Stimulated activated CD4-positive, alpha-beta T cell treated with anti-CD3 and anti-CD28 coated beads, Interleukin-1b, Interleukin-23, amount 100 ng/mL, for 1 hour (primary cell): ENCODE measurements at places on chromosomes 6 and 20.

- DNase-seq, result no peak
Observed at GRCh38 chr20:4973330-4974097, 27.8 kb downstream of the SLC23A2 start.

DNA sequence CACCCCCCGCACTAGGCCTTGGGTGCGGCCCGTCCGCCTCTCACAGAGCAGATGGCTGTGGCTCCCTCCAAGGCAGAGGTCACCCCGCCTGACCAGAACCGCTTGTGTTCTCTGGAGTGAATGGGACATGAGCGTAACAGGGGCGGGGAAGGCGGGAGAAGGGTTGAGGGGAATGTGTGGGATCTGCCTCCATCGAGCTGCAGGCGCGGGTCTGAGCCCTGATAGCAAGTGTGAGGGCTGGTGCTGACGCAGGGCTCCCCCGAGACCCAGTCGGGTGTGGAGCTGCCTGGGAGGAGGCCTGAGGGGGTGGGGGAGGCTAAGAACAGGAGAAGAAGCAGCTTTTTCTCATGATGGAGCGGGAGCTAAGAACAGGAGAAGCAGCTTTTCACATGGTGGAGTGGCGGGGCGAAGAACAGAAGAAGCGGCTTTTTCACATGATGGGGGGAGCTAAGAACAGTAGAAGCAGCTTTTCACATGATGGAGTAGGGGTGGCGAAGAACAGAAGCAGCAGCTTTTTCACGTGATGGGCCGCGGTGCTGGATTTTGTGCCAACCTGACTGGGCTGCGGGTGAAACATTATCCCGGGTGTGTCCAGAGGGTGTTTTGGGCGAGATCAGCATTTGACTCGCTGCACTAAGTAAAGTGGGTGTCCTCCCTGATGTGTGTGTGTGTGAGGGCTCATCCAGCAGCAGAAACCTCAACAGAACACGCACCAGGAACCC, 169.3 kb downstream of the TTLL2 start:
- no peak for DNase-seq

DNA sequence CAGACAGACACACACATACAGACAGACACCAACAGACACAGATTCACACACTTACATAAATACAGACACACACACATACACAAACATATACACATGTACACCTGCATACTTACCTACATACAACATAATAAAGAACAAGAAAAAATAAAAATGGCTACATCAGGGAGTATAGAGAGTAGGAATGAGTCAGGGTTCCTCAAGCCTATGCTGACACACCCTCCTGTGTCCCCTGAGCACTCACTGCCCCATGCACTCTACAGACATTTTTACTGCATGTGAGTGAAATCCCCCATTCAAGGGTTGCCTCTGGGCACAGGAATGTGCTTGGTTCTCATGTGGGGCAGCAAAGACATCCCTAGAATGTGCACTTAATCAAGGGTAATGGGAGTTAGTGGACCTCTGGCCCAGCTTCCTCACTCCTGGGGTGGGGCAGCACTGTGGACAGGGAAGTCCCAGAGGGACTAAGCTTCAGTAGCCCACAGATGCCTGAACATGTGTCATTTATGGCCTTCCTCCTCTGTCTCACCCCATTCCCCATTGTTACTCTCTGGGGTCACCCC, 185.9 kb upstream of the FOXA2 start:
- no peak for DNase-seq

DNA sequence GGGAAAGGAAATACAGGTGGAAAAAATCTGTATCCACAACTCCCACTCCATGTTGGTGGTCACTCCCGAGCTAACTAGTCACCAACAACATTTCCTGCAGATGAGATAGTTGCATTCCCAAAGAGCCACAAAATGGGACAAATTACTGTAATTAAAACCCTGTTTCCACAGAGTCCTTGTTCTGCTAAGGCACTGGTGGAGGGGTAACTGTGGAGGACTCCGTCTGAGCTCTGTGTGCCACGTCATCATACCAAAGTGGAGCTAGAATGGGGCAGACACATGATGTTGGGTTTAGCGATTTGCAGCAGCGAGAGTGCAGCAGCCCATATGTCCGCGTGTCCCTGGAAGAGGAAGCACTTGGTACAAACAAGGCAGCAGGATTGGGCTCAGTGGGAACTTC, 172.5 kb upstream of the KCNK16 start:
- no peak for DNase-seq

DNA sequence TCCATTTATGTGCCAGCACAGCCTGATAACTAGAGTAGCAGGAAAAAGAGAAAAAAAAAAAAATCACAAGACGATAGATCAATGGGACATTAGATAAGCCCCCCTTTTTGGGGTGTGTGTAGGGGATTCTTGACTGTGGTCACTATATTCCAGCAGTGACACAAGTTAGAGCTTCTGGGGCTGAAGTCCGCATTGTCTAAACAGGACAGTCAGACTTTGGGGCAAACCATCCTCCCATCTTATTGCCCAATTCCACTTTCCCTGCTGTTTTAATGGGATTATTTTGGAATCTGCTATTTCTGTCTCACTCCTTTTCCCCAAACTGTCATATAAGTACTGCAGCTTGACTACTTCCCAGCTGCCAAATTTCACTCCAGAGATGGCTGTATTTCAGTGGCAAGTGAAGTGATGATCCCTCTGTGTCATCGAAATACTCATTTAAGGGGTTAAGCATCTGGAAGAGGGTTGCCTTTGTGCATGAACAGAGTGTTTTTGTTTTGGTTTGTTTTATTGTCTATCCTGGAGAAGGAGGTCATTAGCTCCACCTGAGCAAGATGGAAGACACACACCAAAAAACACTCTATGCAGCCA, 182.5 kb downstream of the ATXN1 start:
- no peak for DNase-seq

- no peak for DNase-seq
Observed at GRCh38 chr6:111759331-111759835, 113.9 kb downstream of the FYN start.

GRCh38 chr20:51237278-51237677, 214.4 kb upstream of the KCNG1 start:
- no peak for DNase-seq

DNA sequence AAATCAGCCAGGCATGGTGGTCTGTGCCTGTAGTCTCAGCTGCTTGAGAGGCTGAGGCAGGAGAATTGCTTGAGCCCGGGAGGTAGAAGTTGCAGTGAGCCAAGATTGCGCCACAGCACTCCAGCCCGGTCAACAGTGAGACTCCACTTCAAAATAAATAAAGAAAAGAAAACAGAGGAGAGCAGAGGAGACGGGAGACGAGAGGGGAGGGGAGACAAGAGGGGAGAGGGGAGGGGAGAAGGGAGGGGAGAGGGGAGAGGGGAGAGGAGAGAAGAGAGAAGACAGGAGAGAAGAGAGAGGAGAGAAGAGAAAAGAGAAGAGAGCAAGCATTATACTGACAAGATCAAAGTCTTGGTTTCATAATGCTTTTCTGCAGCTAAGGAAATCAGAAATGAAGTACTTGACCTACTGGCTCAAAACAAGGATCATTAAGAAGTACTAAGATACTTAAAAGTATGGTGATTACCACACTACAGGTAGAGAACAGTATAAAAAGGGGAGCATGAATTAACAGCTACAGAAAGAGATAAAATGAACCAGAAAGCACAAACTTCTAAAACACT, 30.5 kb downstream of the FAM8A1 start:
- DNase-seq, result no peak

GRCh38 chr20:5072756-5073659, 46.8 kb downstream of the PCNA start:
- no peak for DNase-seq

DNA sequence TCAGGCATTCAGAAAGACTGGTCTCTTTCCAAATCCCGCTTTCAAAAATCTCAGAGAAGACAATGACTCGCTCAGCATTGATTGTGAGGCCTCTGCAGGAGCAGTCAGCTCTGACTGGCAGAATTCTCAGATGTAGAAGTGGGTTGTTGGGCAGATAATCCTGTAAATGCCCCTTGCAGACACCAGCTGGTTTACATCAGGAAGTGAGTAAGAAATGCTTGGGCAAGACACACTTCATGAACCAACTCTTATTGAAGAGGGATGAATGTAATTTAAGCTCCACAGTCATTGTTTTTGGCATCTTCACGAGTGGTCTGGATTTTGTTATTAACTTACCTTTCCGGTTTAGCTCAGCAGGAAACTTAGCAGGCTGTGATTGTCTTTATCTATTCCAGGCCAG, 166.6 kb downstream of the PLCB4 start:
- DNase-seq, result no peak

GRCh38 chr6:32194825-32195651, 2.6 kb upstream of the GPSM3 start:
- no peak for DNase-seq

GRCh38 chr6:151338651-151339200, 52.6 kb downstream of the ZBTB2 start:
- no peak for DNase-seq

DNA sequence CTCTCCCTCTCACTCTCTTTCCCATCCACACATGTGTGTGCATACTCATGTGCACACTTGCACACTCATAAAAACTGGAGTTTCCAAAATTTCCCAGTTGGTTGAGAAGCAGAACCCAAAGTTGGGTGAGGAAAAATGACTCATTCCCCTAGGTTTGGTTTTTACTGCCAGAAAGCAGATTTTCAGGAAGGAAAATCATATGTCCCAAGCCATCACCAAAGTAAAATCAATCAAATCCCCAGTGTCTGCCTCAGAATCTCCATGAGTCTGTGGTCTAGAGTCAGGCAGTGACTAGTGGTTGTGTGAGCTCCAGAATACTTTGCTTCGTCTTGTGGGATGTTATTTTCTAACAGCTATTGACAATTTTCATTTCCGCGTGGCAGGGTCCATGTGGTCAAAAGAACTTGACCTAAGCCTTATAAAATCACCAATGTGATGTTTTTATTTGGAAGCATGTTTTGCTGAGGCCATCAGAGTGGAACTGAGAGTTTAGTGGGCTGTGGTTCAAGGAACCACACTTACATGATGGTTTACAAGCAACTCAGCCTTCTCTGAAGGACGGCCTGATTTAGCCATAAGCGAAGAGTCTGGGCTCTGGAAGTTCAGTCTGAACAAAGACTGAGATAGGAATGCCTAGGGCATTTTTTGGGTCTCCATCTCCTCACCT, 81.9 kb upstream of the CCN6 start:
- DNase-seq, result no peak

GRCh38 chr6:151869345-151869744, 61.9 kb downstream of the ESR1 start:
- DNase-seq, result no peak

DNA sequence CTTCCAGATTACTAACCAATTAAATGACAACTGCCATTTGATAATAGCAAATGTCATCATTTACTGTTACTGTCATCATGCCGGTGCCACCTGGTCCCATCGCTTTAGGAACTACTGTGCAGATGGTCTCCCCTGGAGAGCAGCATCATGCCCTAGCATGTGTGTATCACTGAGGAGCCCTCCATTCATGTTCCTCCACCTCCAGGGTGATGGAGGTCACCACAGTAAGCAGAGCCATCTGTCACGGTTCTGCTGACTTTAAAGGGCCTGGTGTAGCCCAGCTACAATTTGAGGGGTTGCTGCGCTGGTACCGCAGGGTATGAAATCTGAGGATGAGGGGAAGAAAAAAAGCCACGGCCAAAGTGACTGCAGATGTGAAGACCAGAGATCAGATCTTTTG, 118.8 kb upstream of the KCNK16 start:
- no peak for DNase-seq

DNA sequence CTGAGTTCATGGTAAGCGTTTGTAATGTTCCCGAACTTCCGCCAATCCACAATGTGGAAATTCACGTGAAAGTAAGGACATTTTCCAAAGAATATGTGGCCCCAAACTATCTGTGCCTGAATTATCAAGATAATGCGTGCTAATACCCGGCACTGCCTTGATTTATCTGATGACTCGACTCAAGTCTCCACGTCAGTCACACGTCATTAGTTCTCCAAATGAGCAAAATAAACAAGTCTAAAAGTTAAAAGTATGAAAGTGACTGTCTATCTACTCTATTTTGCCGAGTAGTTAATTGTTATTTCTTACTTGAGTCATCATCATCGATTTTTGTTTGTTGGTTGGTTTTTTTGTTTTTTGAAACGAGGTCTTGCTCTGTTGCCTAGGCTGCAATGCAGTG, 21.7 kb upstream of the FOXC1 start:
- no peak for DNase-seq

DNA sequence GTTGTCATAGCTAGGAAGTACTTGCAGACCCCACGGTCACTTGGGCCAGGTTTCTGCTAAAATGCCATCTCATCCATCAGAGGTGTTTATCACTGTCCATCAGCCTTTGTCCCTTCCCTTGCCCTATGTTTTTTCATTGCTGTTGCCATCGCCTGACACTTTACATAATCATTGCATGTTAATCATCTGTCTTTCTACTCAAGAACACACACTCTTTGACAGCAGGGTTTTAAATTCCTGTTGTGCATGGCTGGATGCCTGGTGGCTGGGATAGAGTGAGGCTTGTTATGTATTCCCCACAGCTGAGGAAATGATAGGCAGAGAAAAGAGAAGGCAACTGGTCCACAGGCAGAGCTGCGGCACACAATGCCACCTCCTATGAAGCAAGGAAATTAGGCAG, 11.7 kb upstream of the C6orf118 start:
- DNase-seq, result no peak

- DNase-seq, result no peak
Observed at GRCh38 chr6:134429861-134430380, 112.0 kb upstream of the SGK1 start.

DNA sequence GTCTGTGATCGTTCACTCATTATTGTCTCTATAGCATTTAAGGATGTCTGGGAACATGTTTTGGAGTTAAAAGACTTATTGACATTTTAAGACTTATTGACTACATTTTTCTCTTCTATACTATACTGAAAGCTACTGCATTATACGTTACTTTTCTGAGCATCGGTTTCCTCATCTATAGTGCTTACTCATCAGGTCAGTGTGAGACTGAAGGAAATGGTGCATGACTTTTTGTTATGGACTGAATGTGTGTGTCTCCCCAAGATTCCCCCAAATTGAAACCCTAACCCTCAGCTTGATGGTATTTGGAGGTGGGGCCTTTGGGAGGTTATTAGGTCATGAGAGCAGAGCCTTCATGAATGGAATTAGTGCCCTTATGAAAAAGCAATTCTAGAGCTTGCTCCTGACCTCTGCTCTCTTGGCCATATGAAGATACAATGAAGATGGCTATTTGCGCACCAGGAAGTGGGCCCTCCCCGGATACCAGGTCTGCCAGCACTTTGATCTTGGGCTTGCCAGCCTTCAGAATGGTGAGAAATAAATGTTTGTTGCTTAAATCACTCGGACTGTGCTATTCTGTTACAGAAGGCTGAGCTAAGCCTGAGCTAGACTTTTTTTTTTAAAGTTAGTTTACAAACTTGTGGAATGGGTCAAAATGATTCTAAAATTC, 243.7 kb upstream of the RREB1 start:
- no peak for DNase-seq
